ENCODE measurements at places on chromosomes 11 and 22. TPM values are rescaled to one million over a fixed set of nuclear protein-coding genes. Genes with fewer than 3 reads are reported as not detected.

- DNase-seq = peak; percentile 72
These were observed 669 bp downstream of the MICAL3 start for GRCh38 chr22:18023509-18024275.

- DNase-seq = no peak
These were observed at the start of gene MORC2 for GRCh38 chr22:30968015-30968923. TSS of gene MORC2 (minus strand) at chr22:30968774. CDS start at chr22:30967889, 885 bp downstream.

DNA sequence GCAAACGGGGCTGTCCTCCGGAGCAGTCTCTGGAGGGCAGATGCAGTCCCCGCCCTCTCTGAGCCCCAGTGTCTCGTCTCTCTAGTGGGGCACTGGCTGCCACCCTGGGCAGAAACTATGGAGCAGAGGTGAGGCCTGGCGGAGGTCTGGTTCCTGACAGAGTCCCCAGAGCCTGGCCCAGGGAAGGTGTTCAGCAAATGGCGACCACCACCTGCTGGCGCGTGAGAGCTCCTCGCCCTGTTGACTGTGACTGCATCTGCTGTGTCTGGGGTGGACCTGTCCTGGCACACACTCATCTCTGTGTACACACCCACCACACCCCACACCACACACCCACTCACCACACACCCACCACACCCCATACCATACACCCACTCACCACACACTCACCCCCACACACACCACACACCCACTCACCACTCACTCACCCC lies 18.3 kb upstream of the TTLL12 start:
- DNase-seq = no peak

- peak; percentile 92 for DNase-seq
These were observed 7.9 kb downstream of the ATG16L2 start for GRCh38 chr11:72821920-72822799.

GRCh38 chr11:27696961-27697360 lies 3.3 kb downstream of the BDNF start:
- DNase-seq = no peak

- DNase-seq = no peak
These were observed 25.1 kb upstream of the GUCY1A2 start for GRCh38 chr11:107043242-107044006.

DNA sequence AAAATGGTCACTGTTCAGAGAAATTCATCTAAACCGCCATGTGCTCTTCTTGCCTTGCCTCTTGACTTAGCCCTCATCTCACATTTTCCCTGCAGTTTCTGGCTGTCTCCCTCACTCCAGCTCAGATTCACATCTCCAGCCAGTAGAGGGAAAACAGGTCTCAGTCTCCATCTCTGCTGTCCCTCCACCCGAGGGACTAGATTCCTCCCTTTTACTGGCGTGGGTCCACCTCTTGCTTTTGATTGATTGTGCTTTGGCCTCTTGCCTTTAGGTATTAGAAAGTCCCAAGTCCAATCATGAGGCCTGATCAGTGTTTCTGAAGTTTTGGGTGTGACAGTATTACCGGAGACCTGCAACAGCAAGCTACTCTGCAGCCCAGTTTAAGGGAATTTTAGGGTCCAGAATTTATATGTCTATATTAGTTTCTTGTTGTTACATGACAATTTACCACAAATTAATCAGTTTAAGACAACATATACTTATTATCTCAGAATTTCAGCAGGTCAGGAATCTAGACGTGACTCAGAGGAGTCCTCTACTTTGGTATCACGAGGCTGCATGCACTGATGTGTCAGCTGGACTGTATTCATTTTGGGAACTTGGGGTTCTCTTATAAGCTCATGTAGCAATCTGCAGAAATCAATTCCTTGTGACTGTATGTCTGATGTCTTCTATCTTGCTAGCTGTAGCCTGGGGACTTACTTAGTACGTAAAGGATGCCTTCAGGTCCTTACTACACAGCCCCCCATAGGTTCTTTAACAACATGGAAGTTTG lies 805.2 kb upstream of the CCDC90B start:
- DNase-seq = no peak

- DNase-seq = no peak
These were observed 6.4 kb upstream of the ME3 start for GRCh38 chr11:86678823-86679222.

GRCh38 chr11:121683791-121684190 lies 231.0 kb upstream of the SORL1-AS1 start:
- no peak for DNase-seq

DNA sequence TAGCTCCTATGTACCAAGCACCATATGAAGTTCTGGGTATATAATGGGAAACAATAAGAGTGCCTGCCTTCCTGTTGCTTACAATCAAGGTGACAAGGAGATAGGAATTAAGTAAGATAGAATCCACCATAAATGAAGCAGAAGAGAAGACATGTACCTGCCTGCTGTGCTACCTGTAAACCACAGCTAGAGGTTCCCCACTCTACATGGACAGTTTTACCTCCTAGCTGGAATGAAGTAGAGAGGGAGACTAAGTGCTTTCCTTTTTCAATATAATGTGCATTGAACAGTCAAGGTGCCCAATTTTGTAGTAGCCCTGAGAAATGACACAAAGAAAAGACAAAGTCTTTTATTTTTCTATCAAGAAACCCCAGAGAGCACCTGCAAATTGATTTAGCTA lies 984.6 kb downstream of the DLG2 start:
- DNase-seq = no peak

- no peak for DNase-seq
These were observed 17.2 kb downstream of the GP1BB start for GRCh38 chr22:19740586-19740985.

DNA sequence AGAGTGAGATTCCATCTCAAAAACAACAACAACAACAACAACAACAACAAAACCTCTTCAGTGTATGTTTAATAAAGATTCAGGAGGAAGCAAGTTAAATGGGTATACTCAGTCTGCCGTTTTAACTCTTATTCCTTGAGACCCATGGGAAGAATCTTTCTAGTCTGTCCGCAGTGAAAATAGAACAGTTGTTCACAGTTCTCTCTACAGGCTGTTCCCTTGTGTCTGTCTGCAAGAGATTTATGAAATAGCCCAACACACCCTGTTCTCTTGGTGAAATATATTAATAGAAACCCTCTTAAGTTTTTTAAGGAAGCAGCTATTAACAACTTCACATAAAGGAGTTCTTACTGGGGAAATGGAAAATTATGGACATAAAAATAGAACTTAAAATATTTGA lies 682.2 kb upstream of the RAG2 start:
- no peak for DNase-seq

DNA sequence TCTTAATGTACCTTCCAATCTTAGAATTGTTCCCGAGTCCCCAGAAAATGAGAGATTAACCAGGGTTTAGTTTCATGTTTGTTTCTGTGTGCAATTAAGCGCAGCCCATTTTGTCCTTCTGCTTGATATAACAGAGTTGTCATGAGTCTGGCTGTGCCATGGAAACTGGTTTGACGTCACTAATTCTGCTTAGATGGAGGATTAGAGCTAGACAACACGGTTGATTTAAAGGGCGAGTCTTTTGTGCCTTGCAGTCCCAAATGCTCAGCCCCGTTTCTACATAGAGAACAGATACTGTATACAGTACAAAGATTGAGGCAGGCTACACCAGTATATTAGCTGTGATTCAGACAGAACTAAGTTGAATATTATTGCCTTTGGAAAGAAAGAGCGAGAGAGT lies 45.5 kb upstream of the ALKBH3 start:
- no peak for DNase-seq

- DNase-seq = no peak
These were observed 6.3 kb upstream of the TIMP3 start for GRCh38 chr22:32795214-32795596.

- no peak for DNase-seq
These were observed 101.2 kb upstream of the SERPIND1 start for GRCh38 chr22:20672732-20673131.

Gene DSCAML1
- 48.6 TPM for total RNA-seq

Gene OR8H3
- total RNA-seq = not detected

Gene MRGPRX3
- not detected for total RNA-seq

Gene CHST1
- total RNA-seq = 114 TPM

All from dorsolateral prefrontal cortex (tissue), 122 donors.